ENCODE measurements at places on chromosomes 11 and 22. TPM values are rescaled to one million over a fixed set of nuclear protein-coding genes. Genes with fewer than 3 reads are reported as not detected.

The SUSD2 gene
- 2.8 TPM for total RNA-seq

The APIP gene
- total RNA-seq, result 25.9 TPM

The NOX4 gene
- total RNA-seq, result under 0.01 TPM

The LRRC51 gene
- 6.3 TPM for total RNA-seq

The VSIG10L2 gene
- total RNA-seq, result 0.14 TPM

The OR2AG2 gene
- total RNA-seq, result under 0.01 TPM

The OR5B21 gene
- 0.14 TPM for total RNA-seq

The SLN gene
- not detected for total RNA-seq

Data from smooth muscle cell of bladder (primary cell).